ENCODE measurements at places on chromosomes 1 and 21.

GRCh38 chr1:59570524-59570923, 244.2 kb upstream of the HOOK1 start:
- no peak for DNase-seq

DNA sequence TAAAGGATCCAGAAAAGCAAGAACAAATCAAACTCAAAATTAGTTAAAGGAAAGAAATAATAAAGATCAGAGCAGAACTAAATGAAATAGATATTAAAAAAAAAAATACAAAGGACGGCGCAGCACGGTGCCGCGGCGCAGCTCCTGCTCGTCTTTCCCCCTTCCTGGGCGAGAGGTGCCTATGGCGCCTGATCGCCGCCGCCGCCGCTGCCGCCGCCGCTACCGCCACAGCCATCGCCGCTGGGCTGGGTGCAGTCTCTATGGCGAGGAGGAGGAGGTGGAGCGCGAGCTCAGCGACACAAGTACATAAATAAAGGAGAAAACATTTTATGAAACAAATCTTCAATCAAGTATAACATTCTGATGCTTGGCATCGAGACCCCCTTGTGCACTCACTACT, 77.6 kb upstream of the VANGL1 start:
- no peak for DNase-seq

DNA sequence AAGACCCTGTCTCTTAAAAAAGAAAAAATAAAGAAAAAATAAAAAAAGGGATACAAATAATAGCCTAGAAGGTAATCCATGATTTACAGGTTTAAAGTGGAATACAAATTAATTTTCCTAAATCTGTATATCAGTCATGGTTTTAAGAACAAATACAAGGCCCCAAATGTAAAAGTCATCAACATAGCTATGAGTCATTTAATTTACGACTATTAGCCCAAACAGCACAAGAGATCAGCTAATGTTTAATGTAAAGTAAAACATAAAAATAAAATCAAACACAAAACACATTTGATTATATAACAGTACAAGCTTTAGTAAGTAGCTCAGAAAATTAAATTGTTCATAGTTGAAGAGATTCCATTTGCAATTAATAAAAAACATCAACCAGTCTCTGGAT, 20.3 kb upstream of the TAL1 start:
- no peak for DNase-seq

- no peak for DNase-seq
Observed at GRCh38 chr1:206939131-206939530, 7.1 kb downstream of the PIGR start.

- no peak for DNase-seq
Observed at GRCh38 chr1:995665-996633, 3.9 kb downstream of the HES4 start.

DNA sequence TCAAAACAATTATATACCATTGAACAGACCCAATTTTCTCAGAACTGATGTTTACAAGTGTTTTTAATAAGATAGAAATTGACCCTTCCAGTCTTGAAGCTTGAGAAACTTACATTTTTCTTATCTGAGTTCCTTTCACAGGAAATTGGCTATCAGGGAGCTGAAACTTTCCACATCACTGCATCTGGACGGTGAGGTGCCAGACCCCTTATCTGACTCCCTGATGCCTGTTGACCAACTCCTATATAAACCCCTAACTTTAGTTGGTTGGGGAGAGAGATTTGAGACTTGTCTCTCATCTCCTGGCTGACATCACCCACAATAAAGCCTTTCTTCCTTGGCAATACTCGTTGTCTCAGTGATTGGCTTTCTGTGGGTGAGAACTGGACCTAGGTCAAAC, 31.4 kb downstream of the LACTBL1 start:
- DNase-seq = no peak

DNA sequence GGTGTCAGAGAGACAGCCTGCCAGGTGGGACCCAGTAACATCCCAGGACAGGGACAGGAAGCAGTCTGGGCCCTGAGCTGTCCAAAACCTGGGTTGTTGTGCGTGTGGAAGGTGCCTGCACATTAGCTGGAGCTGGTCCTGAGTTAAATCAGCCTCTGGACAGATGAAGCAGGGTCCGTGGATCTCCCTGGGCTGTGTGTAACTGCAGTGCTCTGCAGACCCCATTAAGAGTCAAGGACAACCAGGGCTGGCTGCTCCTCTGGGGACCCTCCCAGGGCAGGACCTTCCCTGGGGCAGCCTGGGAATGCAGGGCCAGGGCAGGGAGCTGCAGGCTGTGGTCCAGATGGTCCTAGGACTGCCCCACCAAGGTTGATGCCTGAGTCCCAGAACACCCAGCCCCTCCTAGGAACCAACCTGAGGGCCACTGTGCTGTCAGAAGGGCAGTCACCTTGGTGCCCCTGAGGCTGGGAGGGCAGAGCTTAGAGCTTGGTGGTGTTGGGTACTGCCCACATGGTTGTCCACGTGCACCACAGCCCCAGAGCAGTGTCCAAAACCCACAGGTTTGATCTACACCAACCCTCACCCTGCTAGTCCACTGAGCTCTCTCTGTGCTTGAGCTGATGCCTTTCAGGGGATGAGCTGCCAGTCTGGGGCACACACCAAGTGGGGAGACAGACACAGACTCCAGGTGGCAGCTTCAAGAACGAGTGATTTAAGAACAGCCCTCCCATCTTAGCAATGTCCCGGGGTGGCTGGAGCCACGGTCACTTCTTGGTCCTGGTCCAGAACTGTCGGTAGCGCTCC, 2.9 kb downstream of the MRPL55 start:
- no peak for DNase-seq

DNA sequence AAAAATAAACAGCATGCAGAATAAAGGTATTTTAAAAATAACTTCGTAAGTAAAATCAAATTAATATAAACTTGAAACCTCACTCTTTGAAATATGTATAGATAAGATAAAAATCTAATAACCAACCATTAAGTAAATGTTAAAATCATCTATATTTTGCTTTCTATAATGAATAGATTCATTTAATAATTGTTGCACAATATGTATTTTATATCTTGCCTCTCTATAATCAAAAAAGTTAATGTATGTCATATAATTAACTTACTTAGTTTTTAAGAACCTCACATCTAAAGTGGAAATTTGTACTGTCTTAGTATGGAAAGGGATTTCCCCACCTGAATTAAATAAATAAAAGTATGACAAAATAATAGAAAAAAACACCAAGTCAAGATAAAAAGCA, 42.4 kb upstream of the RBM34 start:
- DNase-seq = no peak

- DNase-seq = no peak
Observed at GRCh38 chr21:25859235-25859929, 124.6 kb downstream of the GABPA start.

DNA sequence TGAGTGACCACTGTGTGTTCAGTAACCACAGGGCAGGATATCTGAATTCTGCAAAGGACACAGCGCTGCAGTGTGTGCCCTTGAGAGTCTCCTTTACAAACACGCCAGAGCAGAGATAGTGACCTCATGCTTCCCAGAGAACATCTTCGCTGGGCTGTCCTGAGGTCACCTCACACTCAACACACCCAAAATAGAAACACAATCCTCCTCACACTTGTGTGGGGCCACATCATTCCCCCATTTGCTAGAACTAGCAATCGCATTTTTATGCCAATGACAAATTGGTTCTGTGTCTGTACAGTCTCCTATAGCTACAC, 140.1 kb upstream of the NRIP1 start:
- DNase-seq = no peak

DNA sequence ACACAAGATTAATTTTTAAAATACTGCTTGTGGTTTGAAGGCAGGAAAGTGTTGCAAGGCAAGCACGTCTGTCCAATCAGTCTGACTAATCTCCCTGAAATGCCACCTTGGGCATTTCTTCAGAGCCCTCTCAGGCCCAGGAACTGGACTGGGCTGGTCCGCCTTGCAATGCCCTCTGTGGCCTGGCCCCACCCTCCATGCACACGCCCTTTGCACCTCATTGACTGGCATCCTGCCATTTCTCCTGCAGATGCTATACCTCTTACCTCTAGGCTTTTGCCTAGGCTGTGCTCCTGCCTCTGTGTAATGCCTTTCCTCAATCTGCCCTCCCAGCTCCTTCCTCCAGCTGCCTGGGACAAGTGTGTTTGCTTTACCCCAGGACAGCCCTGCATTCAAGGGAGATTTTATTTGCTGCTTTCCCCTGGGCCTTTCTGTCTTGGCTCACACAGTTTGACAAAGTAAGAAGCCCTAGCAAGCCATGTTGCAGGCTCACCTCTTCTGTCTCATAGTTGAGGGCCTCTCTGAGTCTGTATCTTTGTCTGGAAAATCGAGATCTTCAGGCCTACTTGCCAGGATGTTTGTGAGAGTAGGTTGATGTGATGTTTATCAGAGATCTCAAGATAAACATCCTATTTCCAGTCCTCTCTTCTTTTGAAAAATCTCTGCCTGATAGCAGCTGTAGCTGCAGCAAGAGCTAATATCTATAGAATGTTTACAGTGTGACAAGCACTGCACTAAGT, 149.2 kb upstream of the JUN start:
- no peak for DNase-seq

Measured in neuronal stem cell (in vitro differentiated cells).